Activated CD4-positive, alpha-beta T cell treated with anti-CD3 and anti-CD28 coated beads, Interleukin-2, amount 50 U/mL, for 48 hours (primary cell): ENCODE measurements at places on chromosomes 3 and 15.

DNA sequence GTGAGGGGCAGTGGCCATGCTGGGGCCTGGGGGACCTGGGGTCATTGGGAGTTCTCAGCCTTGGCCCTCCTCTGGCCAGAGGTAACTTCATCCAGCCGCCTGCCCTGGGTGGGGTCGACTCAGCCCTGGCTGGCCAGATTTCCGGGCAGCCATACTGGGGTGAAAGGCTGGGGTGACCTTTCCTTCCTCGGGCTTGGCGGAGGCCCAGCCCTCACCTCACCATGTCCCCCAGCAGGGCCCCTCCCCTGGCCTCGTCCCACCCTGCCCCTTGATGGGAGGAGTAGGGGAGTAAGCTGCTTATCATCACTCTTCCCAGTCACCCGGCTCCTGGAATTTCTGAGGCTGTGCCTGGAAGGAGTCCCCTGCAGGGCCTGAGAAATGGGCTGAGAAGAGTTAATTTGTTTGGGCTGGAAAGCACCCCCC is 5.4 kb downstream of the SEMA3F start:
- no peak for DNase-seq

- no peak for DNase-seq
Measured at GRCh38 chr15:92471288-92471687, 77.6 kb downstream of the ST8SIA2 start.

GRCh38 chr3:48215466-48215865 is 7.8 kb upstream of the CAMP start:
- no peak for DNase-seq

DNA sequence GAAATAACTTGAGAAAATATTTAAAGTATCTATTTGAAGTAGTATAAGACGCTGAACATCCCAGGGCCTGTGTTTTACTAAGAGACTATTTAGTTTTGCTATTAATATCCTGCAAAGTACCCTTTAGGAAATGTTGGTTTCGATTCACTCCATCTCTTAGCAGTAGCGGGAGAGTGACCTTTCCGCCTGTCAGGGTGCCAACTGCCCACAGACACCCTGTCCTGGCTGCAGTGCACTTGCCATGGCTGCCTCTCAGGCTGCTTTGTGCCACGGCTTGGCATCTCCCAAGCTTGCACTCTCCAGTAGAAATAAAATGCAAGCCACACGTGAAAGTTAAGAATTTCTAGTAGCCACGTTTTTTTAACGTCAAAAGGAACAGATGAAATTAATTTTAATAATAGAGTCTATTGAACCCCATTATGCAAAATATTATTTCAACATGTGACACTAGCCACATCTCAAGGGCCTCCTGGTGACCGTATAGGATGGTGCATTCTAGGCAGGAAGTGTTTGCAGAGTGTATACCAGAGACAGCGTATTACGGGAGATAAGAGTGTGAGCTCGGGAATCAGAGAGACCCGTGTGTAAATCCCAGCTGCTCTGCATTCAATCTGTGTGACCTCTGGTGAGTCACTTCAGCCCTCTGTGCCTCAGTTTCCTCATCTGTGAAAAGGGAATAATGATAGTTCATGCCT is 19.8 kb downstream of the ADAMTS9 start:
- no peak for DNase-seq

DNA sequence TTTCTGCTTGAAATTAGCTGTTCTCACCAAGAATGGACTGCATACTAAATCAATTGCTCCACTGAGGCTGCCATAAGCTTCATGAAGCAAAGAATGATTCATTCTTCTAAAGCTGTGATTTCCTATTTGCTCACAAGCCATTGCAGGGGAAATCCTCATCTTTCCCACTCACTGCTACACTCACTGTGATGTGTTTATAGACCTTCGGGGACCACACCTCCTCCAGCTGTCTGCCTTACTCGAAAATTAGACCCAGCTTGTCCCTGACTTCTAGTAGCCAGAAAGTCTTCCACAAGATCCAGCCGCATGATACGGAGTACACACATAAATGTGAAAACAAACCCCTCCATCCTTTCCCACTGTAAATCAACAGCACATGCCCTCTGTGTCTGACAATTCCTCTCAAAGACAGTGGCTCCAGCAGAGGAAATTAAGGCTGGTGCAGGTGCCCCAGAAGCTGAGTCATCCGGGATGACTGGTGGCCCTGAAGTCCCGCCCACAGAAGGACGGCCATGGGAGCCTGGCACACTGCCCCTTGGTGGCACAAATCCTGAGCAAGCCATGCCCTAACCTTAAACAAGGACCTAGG is 172.0 kb downstream of the STT3B start:
- peak; percentile 43 for DNase-seq

GRCh38 chr3:108334701-108335100 is 38.4 kb downstream of the HHLA2 start:
- DNase-seq = no peak

DNA sequence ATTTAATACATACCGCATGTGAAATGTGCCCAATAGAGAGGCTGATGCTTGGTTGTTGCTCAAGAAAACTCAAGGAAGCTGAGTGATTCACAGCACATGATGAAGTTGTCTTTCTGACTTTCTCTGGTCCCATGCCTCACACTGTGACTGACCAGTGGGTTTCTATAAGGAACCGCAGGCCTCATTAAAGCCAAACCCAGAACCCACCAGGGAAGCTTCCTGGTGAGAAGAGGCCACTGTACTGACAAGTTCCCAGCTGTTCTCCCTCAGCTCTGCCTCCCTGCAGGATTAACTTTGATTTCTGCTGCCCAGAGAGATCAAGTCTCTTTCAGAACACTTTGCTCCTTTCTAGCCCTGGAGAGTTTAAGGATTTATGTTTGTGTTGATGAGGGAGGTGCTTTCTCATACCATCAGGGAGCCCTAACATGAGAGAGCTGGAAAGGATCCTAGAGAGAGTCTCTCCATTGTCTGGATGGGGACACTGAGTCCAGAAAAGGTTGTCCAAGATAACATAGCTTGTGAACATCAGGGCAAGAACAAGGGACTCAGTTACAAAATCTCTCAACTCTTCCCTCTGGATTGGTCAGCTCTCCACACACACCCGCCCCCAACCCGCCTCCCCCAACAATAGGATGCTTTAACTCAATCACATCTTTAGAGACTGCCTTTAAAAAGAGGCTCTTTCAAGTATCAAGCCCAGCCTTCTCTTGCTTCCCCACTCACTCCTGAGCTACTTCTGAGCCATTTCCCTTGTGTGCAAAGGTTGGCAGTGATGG is 303.2 kb upstream of the TLE3 start:
- no peak for DNase-seq

DNA sequence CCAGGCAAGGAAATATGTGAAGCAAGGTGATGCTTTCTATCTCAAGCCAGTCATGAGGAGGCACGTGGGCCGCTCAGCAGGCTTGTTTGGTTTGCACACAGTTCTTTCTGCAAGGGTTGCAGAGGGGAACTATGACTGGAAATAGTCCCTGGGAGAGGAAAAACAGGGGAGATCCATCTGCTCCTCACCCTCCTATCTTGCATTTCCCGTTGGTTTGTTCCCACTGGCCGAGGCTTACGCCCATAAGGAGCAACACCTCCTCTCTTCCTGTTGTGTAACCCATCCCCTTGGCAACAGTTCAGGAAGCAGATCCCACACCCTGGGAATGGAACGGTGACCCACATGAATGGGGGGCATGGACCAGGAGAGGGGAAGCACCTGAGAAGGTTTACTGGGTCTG is 72.1 kb upstream of the MAGI1 start:
- DNase-seq = no peak

- no peak for DNase-seq
Measured at GRCh38 chr3:14143271-14144225, 18.7 kb downstream of the TMEM43 start.

- DNase-seq = peak; percentile 27
Measured at GRCh38 chr3:127694467-127695215, 21.9 kb downstream of the ABTB1 start.

GRCh38 chr3:76438971-76439370 is 600.9 kb upstream of the ROBO2 start:
- DNase-seq = no peak
